Stimulated activated CD4-positive, alpha-beta T cell treated with anti-CD3 and anti-CD28 coated beads, Interleukin-4, amount 100 ng/mL, for 1 hour (primary cell): ENCODE measurements at places on chromosomes 1 and 21.

GRCh38 chr1:218674280-218674773, 329.2 kb downstream of the TGFB2 start:
- no peak for DNase-seq

- no peak for DNase-seq
These were observed 295.0 kb downstream of the OMA1 start for GRCh38 chr1:58251430-58252073.

DNA sequence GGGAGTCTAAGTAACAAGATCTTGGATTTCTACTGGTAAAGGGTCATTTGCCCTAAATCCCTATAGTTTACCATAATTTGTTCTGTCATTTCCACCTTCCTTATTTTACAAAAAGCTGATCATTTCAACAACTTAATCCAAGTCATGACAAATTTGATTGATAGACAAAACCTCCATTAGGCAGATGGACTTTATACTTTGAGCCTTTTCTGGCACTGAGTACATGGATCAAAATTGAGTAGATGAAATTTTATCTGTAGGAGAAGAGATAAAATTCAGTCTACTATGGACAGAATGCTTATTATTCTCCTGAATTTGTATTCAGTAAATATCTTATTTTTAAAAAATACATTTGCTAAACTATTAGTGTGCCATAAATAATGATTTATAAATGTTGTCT, 62.6 kb upstream of the NRIP1 start:
- no peak for DNase-seq

DNA sequence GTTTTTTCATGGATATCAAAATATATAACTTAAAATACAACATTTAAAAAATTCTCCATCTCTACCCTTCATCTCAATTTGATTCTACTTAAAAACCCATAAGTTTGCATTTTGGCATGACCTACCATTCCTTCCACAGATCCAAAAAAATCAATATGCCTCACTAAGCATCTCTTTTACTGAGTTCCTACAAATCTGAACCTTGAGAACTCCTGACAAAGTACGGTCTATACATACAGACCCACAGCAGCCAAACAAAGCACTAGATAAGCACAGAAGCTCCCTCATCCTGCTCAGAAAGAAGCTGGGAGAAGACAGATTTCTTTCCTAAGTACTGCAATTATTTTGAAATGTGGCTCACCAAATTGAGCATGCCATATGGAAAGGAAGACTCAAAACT, 167.5 kb downstream of the KCNT2 start:
- DNase-seq = no peak

DNA sequence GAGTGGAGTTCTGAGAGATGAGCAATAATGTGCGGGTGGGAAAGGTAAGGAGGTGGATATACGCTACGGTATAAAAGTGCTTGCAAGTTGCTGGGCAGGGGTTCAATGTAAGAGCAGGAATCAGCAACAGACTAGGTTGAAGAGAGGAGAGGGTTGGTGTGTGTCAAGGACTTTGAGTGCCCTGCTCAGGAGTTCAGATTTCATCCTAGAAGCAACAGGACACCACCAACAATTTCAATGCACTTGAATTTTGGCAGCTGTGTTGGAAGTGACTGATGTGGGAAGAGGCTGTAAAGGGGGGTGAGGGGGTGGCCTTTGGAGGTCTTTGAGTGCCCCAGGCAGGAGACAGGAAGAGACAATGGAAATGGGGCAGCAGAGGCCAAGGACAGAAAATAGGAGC, 57.3 kb downstream of the RHOU start:
- no peak for DNase-seq

DNA sequence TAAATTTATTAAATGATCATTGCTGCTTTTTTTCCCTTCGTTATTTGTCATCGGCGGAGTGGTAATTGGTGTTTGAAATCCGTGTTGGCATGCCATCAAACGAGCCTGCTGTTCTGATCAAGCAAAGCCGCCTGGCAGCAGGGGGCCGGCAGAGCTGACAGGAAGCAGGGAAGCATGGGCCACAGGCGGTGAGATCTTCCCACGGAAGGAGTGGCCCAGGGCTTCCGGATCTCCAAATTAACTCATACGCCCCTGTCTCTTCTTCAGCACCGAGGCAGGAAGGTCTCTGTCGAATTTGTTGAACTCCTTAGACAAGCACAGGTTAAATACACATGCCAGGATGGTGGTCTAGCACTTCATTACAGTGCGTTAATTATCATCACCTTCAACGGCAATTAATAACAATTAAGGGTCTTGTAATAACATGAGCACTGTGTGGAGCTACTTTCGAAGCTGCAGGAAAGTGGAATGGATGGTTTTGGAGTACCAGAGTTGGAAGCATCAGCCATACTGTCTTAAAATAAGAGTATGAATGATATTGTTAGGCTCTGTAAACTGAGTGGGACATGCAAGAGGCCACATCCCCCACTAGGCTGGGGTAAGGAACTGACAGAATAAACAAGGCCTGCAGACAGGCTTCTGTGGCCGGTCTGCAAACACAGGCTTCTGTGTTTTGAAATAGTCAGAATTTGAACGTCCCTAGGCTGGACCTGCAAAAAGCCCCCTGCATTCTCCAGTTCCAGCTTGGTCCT, 199.4 kb upstream of the DAB1 start:
- no peak for DNase-seq

DNA sequence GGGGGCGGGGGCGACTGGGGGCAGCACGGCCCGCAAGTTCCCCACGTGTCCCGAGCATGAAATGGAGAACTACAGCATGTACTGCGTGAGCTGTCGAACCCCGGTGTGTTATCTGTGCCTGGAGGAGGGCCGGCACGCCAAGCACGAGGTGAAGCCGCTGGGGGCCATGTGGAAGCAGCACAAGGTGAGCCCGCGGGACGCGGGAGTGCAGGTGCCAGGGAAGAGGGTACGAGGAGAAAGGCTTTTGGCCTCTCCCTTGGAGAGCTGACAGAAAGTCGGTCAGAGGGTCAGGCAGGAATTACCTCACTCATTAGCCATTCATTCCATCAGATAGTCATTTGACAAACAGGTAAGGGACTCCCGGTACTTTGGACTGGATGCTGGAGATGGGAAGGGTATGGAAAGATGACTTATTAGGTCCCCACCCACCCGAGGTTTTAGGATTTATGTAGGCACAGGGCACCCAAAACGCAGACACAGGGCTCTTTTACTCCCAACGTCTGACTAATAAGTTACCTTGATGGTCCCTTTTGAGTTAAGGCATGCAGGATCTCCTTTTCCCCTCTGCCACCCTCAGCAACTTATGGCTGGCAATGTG, 2.1 kb downstream of the TRIM67 start:
- DNase-seq = no peak

GRCh38 chr1:108063703-108064102, 98.7 kb upstream of the VAV3 start:
- no peak for DNase-seq

- DNase-seq = no peak
These were observed 15.1 kb downstream of the S100A7A start for GRCh38 chr1:153431427-153431826.

GRCh38 chr1:44500181-44501046, 95.4 kb downstream of the RNF220 start:
- DNase-seq = no peak

DNA sequence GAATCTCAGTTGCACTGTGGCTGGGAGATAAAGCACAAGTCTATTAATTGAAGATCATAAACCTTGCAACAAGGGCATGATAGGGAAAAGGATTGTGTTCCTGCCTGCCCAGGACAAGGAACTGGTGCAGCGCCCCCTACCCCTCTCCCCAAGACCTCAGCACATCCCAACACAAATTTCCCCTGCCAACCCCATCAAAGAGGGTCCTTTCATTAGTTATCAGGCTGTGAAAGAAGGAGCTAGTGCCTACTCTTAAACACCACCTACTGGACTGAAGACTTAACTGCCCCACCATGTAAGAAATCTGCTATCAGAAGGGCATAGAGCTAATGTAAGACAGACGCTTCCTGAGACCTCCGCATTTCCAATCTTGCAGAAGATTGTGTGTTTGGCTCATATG, 372.6 kb downstream of the AGBL4 start:
- no peak for DNase-seq

- DNase-seq = no peak
These were observed 25.8 kb downstream of the MFAP2 start for GRCh38 chr1:16954579-16954978.

GRCh38 chr1:30404341-30404740, 319.0 kb downstream of the MATN1 start:
- DNase-seq = no peak

DNA sequence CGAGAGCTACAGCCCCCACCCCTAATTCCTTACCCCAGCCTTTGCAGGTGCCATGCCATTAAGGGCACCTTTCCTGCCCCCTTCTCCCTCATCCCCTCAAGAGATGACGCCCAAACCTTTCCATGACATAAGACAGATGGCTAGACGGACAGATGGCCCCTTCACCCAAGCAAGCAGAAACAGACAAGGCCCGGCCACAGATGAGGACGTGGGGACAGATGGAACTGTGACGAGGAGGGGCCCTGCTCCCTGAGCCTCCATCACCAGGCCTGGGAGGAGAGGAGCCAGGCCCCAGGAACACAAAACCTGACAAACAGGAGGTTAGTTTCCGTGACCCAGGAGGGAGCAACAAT, 24.7 kb upstream of the PEF1 start:
- DNase-seq = no peak

GRCh38 chr1:21818656-21819055, 6.6 kb downstream of the LDLRAD2 start:
- peak; percentile 33 for DNase-seq

- no peak for DNase-seq
These were observed 121.7 kb upstream of the KIAA0040 start for GRCh38 chr1:175314300-175314699.
